ENCODE measurements at places on chromosomes 3 and 15.
A peak's percentile ranks its signal among the peaks of the same experiment; 100 is the strongest.

GRCh38 chr3:123067689-123068600 is 1.1 kb downstream of the PDIA5 start:
- DNase-seq = peak; percentile 61

- DNase-seq = no peak
Observed at GRCh38 chr15:78034495-78035191, 42.9 kb downstream of the TBC1D2B start.

GRCh38 chr3:194483850-194484249 is 3.0 kb downstream of the ATP13A3 start:
- DNase-seq = no peak

GRCh38 chr3:27680517-27681246 is 41.4 kb downstream of the EOMES start:
- DNase-seq = no peak

DNA sequence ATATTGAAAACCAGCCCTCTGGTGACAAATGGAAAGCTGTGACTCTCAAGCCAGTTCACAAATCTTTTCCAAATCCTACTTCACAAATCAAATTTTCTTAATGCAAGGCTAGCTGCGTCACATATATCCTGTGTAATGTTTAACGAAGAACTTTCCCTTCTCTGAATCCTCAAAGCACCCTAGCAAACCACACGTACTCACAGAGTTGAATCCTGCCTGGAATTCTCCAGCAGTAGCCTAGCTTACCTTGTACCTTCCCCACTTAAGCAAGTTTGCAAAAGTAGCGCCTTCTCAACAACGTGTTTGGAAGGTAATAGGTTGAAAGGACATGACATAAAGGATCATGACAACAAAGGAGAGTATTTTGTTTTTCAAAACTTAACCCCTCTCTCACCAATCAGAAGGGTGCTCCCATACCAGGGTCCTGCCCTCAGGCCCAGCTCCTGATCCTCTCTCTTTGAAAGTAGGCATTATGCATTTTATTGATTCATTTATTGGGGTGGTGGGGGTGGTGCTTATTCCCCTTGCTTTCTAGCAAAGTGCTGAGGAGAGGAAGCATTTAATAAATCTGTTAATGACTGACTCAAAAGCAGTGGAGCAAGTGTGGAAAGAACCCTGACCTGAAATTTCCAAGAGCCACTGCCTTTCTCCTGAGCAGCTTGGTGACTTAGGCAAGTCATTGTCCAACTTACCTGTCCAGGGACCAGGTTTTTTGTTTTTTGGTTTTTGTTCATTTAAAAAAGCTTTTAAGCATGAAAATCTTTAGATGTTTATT is 531.6 kb downstream of the MECOM start:
- DNase-seq = no peak

- DNase-seq = no peak
Observed at GRCh38 chr15:74156678-74157411, 16.7 kb upstream of the ISLR start.

- peak; percentile 56 for DNase-seq
Observed at GRCh38 chr3:88807491-88808105, 299.8 kb upstream of the EPHA3 start.

- peak; percentile 88 for DNase-seq
Observed at GRCh38 chr3:50436114-50436674, 67.2 kb downstream of the CACNA2D2 start.

DNA sequence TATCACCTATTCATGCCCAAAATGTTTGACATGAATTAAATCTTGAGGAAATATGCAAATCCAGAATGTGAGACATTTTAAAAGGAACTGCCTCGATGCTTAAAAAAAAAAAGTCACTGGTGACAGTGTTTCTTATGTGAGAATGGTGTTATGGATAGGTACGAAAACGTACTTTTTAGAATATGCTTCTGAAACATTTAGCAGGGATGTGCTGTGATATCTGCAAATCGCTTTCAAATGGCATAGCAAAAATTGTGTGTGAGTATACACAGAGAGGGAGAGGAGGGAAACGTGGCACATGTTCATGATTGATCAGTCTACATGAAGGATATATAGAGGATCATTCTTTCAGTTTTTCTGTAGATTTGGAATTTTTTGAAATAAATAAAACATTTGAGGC is 16.0 kb downstream of the CCNB2 start:
- no peak for DNase-seq

DNA sequence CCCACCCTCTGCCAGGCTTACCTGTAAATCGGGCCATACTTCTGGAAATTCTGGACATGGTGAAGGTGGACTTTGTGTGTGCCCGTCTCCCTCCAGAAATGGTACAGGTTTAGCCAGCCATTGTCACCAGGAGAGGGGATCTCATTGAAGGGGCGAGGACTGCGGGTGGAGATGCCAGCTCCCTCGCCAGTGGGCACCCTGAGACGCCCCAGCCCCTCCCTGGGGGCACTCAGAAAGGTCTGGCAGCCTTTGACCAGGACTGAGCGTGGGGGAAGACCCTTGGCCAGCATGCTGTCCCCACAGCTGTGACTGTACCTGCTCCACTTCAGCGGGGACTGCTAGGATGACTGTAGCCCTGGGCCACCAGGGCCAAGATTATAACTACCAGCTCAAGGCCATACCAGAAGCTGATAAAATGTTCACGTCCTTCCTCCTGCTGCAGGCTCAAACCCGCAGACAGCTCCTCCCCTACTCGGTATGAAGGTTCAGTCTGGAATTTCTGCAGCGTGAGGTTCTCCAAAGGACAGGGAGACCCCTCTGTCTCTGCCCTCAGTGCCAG is at the start of gene CYP11A1:
Gene CYP11A1 (minus strand): TSS at position 351 of the 559 bp plus-strand sequence. CDS start 61 bp downstream, at position 290.
- DNase-seq = no peak

DNA sequence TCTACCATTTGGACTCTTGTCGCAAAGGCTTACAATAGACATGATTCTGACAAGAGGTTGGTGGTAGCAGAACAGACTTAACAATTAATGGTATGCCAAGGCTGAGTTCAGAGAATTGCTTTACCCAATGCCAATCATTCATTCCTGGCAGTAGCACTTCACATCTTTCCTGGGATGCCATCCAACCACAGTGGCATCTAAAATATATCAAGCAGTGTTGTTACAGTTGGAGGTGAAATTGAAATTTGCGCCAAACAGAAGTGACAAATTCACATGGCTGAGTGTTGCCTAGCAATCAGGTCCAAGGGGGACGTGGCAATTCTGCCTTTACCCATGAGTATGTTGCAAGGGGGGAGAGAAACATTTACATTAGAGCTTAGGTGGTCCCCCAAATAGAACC is 21.0 kb upstream of the DPH6 start:
- no peak for DNase-seq

GRCh38 chr3:195129644-195130492 is 141.1 kb downstream of the XXYLT1 start:
- DNase-seq = no peak

GRCh38 chr3:32176989-32177701 is 61.3 kb upstream of the CMTM8 start:
- peak; percentile 45 for DNase-seq

- no peak for DNase-seq
Observed at GRCh38 chr3:129758785-129759320, 134.7 kb downstream of the TMCC1 start.

DNA sequence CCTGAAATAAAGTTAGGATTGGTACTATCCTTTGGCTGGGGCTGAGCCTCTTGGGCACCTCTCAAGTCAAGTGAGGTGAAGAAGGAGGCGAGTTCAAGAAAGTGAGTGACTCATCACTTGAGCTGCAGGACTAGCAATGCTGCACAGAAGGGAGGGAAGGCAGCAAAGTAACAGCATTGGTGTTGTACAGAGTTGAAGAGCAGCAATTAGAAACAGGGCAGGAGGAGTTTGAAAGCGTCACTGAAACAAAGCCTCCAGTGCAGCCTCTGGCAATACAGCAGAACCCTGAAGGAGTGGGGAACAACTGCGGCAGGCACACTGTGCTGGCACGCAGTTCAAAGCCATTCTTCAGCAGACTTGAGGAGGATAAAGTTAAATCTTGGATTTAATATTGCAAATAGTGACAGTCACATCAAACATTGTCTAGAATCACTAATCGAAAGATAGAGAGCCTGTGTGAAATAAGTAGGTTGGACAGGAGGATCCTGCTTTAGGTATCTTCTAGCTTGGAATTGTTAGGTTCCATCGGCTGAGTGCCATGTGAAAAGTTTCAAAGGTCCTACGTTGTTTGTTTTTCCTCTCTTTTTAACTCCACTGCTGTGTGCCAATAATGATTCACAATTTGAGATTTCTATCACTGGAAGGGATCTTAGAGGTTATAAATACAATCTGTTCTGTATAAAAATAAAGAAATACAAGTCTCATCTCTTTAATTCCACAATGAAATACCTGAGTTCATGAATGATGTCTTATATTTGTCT is 479.8 kb downstream of the NAALADL2 start:
- peak; percentile 55 for DNase-seq

DNA sequence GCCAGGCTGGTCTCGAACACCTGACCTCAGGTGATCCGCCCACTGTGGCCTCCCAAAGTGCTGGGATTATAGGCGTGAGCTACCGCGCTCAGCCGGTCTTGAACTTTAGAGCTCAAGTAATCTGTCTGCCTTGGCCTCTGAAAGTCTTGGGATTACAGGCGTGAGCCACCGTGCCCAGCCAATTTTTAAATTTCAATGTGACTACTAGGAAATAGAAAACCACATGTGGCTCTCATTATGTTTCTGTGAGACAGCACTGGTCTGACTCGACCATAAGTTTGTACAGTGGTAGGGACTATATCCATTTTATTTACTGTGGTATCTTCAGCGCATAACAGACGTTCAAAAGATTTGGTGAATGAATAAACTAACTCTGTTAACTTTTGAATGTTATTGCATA is 9.1 kb downstream of the ZFAND6 start:
- DNase-seq = peak; percentile 52

GRCh38 chr15:25508369-25509002 is 69.7 kb upstream of the UBE3A start:
- DNase-seq = peak; percentile 72

GRCh38 chr15:50652671-50653070 is 33.9 kb downstream of the TRPM7 start:
- DNase-seq = no peak

DNA sequence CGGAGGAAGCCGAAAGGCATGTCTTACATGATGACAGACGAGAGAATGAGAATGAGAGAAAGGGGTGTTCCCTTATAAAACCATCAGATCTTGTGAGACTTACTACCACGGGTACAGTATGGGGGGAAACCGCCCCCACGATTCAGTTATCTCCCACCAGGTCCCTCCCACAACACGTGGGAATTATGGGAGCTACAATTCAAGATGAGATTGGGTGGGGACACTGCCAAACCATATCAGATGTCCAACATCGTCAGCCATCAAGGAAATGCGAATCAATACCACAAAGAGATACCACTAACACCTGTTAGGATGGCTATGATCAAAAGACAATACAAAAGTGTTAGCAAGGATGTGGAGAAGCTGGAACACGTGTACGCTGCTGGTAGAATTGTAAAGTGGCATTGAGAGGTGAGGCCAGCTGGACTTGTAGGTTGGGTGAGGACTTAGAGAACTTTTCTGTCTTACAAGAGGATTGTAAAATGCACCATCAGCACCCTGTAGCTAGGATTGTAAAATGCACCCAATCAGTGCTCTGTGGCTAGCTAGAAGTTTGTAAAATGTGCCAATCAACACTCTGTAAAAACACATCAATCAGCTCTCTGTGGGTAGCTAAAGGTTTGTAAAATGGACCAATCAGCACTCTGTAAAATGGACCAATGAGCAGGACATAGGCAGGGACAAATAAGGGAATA is 37.5 kb downstream of the VGLL4 start:
- DNase-seq = no peak

DNA sequence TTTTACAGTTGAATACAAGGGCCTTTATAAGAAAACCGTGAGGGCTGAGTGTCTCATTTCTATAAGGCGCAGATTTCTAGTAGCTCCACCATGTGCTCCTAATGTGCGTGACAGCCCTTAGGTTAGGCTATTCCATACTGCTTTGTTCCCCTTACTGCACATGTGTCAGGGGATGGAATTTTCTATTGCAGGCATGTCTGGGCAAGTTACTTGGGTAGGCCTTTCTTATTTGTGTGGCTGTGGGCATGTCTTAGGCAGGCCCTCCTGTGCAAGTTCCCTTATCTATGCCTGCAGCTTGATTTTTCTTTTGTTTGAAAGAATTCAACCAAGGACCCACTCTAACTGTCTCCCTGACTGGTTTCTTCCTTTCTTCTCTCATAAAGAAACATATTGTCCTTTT is 434.2 kb upstream of the CNTN3 start:
- no peak for DNase-seq

GRCh38 chr3:174423936-174424335 is 435.2 kb upstream of the NAALADL2 start:
- no peak for DNase-seq

DNA sequence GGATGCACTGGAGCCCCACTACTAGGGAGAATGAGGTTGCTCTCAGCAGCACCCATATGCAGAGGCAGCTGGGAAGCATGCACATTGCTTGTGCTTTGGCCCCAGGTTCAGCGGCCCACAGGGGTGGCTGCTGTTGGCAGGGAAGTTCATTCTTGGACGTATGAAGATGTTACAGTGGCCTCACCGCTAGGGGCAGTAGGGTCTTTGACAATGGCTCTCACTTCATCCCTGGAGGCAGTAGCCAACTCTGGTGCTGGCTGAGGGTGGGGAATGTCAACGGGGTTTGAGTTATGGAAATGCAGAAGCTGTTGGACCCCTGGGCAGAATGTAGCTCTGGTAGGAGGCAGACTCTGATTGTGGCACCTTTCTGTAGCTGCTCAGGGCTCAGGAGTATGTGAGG is 279.9 kb downstream of the SCAPER start:
- DNase-seq = no peak

- no peak for DNase-seq
Observed at GRCh38 chr3:193711166-193711485, 118.1 kb downstream of the OPA1 start.

DNA sequence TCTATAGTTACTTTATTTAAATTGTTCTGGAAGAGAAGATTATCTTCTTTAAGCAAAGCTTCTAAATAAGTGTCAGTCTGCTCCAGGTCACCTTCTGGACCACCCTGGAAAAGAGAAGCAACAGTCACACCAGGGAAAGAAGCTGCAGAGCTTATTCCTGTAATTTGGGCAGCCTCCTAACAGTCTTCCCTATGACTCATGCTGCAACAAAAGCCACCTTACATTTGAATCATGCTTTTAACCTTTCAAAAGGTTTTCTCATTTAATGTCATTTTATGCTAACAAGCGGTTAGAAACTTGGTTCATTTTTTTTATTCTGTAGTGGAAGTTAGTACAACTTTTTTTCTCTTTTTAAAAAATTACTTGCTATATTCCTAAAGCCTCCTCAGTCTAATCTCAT is 5.3 kb upstream of the GUCA1C start:
- no peak for DNase-seq

Measured in GM03348 (cell line).